Substantia nigra (tissue), 51 donors: ENCODE measurements at places on chromosomes 2 and 18.

DNA sequence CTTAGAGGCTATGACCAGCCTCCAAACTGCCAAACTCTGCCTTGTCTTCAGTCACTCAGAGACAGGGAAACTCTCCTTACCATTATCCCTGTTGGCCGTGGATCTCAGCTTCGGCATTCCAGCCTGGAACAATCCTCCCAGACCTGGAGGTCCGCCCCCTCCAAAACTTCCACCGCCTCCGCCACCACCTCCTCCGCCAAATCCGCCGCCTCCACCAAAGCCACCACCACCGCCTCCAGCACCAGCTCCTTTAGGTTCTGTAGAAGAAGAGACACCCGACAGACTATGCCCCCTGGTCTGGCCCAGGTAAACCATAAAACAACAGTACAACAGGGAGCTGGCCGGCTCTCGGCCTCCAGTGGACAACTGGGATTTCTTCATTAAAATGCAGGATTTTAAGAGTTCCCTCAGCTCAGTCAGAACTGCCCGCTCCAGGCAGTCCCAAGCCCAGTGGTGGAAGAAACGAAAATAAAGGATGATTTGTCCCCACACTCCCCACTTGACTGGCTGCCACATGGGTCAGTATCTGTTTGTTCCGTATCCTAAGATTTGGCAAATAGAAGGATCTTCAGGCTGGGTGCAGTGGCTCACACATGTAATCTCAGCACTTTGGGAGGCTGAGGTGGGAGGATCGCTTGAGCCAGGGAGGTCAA, 22.4 kb downstream of the WIPF1 start:
- peak; percentile 25 for DNase-seq

DNA sequence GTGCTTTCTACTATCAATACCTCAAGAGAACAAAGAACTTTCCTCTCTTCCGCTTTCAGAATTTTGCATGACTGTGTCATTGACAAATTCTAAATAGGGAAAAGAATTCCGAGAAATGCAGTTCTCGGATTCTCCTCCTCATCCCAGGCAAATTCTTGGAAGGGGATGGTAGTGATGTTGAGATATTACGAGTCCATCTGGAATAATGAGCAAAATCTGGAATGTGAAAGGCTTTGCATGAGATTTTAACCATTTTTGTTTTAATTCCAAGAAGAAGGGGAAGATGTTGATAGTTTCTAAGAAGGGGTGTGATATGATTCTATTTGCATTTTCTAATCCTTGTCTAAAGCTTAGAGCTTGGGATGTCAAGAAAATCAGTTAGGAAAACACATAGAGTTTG, 127.1 kb upstream of the DOCK10 start:
- DNase-seq: no peak

DNA sequence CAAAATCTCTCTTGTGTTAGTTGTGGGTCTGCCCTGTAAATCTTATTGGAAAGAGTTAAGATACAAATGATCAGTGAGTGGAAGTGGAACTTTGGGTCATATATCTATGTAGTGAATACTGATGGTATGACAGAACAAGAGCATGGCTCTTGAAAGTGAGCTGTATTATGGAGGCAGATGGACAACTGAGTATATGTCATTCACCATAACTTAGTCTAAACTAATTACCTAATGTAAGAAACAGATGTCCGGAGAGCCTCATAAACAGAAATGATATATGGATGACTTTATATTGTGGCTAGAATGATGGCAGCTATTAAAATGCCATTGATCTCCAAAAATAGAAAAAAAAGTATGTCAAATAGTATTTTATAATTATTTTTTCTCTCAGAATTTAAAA, 72.4 kb downstream of the FASTKD2 start:
- no peak for DNase-seq

GRCh38 chr2:223260681-223261080, 208.7 kb downstream of the KCNE4 start:
- no peak for DNase-seq

DNA sequence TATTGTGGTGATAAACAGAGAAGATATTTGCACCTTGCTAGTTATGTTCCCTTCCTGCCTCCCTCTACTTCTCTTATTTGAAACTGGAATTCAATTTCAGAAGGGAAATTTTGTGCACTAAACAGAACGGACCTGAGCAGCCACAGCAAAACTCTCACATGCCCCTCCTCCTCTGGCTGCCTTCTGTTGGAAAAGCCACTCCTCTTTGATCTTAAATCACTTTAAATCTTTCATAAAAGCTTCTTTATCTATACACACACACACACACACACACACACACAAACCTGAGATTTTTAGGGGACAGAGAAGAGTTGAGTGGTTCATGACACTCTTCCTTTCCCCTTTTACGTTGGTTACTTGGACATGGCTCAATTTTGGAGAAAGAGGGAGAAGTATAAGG, 5.6 kb downstream of the TBR1 start:
- no peak for DNase-seq

GRCh38 chr2:26724784-26725520, 32.4 kb downstream of the KCNK3 start:
- DNase-seq: no peak
